Kidney epithelial cell (primary cell): ENCODE measurements at places on chromosomes 3 and 15.
A peak's percentile ranks its signal among the peaks of the same experiment; 100 is the strongest.

GRCh38 chr3:81492040-81492439 is 269.4 kb downstream of the GBE1 start:
- no peak for DNase-seq

- DNase-seq: no peak
Measured at GRCh38 chr3:184889312-184889904, 77.4 kb downstream of the VPS8 start.

DNA sequence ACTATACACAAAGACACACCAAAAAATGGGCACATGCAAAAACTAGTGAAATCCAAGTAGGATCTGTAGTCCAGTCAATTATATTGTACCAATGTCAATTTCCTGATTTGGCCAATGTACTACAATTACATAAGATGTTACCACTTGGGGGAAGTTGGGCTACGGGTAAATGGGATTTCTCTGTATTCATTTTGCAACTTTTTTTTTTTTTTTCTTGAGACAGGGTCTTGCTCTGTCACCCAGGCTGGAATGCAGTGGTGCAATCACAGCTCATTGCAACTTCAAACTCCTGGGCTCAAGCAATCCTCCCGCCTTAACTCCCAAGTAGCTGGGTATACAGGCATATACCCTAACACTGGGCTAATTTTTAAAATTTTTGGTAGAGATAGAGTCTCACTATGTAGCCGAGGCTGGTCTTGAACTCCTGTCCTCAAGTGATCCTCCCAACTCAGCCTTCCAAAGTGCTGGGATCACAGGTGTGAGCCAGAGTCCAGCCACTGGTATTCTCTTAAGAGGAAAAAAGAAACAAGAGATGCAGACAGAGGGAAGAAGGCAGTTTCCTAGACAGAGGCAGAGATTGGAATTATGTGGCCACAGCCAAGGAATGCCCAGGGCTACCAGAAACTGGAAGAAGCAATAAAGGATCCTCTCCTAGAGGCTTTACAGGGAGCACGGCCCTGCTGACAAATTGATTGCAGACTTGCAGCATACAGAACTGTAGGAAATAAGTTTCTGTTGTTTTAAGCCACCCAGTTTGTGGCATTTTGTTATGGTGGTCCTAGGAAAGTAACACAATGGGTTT is 33.3 kb downstream of the TFDP2 start:
- no peak for DNase-seq

DNA sequence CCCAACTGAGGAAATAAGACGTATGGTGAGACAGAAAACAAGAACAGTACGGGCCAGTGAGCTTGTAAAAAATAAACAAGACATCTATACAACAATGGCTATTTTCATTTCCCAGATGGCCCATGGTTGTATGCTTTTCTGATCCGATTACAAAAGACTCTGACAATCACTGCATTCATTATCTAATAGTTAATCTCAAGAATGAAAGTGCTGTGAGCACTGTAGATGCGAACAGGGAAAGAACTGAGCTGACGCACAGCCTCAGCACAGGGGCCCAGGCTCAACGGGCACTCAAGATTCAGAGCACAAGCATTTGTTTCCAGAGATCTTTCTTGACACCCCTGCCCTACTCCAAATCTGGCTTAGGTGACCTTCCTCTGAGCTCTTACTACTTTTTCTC is 6.9 kb downstream of the MTMR10 start:
- DNase-seq: no peak

DNA sequence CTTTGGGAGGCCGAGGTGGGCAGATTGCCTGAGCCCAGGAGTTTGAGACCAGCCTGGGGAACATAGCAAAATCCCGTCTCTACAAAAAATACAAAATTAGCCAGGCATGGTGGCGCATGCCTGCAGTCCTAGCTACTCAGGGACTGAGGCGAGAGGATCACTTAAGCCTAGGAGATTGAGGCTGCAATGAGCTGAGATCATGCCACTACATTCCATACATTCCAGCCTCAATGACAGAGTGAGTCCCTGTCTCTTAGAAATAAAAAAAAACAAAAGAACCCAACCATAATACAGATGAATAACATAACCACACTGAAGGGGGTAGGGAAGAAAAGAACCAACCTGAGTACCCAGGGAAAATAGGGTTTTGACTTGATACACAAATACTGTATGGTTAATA is 19.7 kb upstream of the CGNL1 start:
- DNase-seq: peak; percentile 69

DNA sequence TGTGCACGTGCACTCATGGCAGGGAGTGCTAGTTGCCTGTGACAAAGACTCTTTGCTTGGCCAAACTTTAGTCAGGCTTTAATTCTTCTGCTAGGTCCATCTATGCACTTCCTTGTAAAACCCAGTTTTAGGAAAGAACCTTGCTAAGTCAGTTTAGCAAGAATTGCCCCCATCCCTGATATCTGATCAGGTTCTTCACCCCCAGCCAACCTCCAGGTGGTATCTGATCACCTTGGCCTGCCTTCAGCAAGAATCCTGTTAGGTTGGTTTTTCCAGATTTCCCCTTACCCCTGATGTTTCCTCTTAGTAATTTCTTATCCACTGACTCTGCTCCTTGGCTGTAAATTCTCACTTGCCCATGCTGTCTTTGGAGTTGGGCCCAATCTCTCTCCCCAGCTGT is 8.4 kb downstream of the HSPBAP1 start:
- DNase-seq: no peak

GRCh38 chr3:124467980-124468902 is 262.0 kb upstream of the UMPS start:
- DNase-seq: no peak

DNA sequence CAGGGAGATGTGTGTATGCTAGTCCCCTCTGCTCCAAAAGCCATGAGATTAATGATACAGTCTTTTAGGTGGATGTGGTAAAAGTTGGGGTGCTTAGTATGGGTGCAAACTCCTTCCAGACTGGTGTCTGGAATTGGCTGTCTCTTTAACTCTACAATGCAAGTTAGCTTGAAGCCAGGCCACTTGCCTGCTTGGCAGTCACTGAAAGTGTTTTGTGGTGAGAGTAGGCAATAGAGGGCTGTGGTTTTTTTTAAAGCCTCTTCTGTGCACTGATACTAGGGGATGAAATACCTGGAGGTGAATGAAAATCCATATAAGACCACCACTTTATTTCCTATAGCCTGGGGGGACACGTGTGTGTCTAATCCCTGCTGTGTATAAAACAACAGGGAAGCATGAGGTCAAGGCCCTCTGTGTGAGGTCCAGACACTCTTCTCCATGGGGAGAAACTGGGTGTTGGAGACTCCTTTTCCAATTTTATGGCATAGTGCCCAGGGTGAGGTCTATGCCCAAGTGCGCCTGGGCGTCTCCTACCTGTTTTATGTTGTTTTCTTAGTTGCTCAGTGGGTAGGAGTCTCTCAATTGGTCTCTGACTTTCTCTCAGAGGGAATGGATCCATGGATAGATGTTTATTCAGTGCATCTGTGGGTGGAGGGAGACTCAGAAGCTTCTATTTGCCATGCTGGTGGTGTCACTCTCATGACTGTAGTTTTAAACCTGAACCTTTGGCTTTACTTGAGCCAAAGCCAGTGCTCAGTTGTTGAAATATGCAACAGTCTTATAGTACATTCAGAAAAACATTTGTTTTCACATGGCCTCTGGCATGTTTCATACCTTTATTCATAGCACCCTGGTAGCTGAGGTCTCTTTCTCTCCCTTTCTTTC is 327.8 kb upstream of the ATP11B start:
- DNase-seq: no peak

DNA sequence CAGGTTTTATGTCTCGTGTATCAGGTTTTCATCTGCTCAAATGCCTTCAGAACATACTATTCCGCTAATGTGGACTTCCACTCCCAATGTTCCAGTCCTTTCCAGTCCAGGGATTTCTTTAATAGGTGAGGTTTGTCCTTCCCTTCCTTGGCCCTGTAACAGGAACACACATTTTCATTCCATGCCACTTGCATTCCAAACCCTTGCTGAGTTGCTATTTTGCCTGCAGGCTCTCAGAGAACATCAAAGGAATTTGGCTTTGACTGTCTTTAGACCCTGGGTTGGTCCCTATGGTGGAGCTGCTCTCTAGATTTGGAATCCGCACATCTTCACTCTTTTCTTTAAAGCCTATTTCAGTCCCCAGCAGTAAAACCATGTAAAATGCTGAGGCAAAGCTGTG is 12.3 kb upstream of the ALCAM start:
- no peak for DNase-seq

DNA sequence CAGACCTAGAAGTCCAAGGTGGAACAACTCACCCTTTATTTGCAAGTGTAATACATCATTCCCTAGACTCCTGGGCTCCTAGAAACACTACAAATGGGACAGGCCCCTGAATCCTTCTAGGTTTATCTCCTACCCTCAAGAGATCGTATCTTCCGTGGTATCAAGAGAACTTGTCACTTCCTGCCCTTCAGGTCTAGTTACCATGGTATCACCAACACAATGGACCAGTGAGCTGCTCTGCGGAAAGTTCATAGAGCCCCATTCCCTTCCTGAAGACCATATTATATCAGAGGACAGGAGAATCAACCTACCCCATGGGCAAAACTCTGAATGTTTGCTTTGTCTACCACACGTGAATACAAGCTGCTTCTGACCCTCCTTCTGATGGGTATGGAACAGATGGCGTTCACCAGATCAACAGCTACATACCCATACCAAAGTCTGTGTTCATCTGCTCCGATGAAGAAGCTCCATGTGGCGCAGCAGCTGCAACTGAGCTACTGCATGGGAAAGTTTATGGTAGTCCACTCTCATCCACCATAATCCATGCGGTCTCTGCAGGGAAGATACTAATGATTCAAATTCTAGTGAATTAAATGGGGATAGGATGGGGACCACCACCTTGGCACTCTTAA is 84.6 kb upstream of the KLF13 start:
- DNase-seq: no peak

DNA sequence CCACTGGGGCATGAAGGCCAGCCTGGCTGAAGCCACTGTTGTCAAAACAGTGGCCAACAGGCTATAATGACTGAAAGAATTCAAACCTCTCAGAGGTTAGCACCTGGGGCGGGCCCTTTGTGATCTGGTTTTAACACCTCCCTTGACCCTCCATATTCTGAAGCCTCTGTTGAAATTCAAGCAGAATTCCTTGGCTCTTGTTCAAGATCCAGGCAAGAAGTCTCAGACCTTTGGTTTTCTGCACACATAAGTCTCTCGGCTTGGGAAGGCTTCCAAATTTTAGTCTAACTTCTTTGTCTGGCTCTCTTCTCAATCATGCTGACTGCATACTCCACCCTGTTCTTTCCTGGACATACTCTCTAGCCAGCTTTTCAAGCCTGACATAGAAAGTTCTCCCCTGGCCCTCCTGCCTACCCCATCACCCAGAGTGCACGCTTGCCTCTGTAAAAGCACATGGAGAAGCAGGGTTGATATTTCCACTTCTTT is 144.5 kb downstream of the PDZRN3 start:
- DNase-seq: no peak

DNA sequence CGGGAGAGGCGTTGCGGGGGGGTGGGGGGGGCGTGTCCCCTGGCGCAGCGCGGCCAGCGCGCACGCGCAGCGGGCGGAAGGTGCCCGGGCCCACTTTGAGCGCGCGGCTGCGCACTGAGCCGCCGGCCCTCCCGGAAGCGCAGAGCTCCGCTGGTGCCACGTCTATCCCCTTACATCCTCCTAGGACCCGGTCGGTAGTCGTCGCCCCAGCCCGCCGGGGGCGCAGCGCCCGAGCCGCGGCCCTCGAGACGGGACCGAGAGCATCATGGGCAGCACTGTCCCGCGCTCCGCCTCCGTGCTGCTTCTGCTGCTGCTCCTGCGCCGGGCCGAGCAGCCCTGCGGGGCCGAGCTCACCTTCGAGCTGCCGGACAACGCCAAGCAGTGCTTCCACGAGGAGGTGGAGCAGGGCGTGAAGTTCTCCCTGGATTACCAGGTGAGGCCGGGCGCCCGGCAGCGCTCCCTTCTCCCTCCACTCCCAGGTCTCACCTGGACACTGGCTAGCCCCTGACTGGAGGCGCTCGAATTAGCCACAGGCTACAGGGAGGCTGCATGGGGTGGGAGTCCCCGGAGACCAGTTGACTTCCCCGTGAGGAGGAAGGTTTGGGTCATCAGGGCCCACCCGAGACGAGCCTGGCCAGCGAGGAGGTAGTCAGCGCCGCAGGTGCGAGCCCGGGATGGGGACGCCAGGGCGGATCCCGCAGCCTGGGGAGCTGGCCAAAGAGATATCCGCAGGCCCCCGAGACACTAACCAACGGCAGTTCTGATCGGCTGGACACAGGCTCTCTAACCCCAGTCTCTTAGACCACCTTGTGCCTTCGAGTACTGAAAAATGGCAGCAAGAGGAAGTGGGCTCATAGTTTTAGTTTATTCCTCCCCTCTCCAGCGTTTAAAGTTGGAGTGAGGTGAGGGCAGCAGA is at the start of gene TMED3:
TSS of gene TMED3 (plus strand) at position 128 of the 916 bp plus-strand sequence. CDS start at position 266, 138 bp downstream.
- DNase-seq: peak; percentile 45

DNA sequence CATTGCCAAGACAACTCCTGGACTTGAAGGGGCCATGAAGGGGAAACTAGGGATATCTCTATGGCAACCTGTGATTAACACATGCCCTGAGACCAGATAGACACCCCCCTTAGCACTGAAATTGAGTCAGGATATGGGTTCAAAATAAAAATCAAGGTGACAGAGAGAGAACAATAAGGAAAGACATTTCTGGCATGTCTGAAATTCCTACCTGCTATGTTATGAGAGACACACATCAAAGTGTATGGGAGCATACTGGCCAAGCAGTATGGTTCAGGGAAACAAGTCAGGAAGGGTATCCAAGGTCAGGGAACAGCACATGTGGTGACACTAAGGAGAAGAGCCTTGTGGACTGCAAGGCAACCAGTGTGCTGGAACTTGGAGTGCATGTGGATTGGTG is 388.7 kb downstream of the SHQ1 start:
- DNase-seq: no peak

DNA sequence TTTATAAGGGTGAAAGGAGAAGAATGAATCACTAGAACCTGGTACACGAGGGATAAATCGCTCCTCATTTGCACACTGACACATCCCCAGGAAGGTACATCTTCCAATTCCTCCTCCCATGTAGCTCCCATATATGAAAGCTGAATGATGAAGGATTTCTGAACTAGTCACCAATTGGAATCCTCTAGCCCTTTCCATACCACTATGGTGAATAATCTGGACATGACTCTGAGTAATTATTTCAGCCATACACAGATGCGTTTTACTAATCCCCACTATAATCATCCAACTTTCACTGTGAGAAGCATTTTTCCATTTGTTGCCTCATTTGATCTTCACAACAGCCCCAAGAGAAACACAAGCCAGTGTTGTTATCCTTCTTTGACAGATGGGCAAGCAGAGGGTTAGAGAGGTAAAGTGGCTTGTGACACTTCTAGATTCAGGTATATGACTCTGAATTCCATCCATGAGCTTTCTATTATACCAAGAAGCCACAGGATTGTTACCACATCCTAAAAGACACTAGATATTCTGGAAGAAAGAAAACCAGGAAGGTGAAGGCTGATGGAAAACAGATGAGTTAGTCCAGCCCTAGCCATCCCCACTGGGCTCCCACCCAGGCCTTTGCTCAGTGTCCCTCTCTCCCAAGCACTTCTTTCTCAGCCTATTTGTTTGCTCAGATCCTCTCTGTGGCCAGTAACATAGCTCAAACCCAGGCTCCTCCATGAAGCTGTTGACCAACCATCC is 22.2 kb upstream of the BCL6 start:
- DNase-seq: no peak

GRCh38 chr3:145055375-145056076 is 1083.9 kb downstream of the DIPK2A start:
- DNase-seq: no peak

- DNase-seq: no peak
Measured at GRCh38 chr3:126056681-126057500, 27.0 kb downstream of the SLC41A3 start.

GRCh38 chr3:49609314-49609713 is 55.0 kb downstream of the BSN start:
- no peak for DNase-seq

GRCh38 chr3:15292765-15293522 is 39.4 kb downstream of the SH3BP5 start:
- no peak for DNase-seq
